ENCODE measurements at places on chromosomes 16 and 17.

DNA sequence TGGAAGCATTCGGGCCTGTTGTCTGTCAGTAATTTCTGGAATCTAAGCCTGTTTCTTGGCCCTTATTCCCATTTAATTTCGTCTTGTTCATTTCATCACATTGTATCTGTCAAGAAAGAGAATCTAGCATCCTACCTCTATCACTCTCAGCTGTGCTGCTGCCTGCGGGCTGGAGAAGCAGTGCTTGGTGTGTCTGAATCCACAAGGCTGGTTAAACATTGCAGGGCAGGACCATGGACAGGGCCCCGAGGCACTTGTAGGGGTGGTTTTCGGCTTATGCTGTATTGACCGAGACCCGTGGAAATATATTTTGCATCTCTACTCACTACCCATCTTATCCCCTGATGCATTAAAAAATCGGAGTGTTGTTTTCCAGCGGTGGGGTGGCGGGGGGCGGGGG is 3.1 kb downstream of the RAB11FIP4 start:
- peak; percentile 36 for DNase-seq

GRCh38 chr17:61247439-61247838 is 152.2 kb upstream of the TBX2 start:
- DNase-seq: no peak

DNA sequence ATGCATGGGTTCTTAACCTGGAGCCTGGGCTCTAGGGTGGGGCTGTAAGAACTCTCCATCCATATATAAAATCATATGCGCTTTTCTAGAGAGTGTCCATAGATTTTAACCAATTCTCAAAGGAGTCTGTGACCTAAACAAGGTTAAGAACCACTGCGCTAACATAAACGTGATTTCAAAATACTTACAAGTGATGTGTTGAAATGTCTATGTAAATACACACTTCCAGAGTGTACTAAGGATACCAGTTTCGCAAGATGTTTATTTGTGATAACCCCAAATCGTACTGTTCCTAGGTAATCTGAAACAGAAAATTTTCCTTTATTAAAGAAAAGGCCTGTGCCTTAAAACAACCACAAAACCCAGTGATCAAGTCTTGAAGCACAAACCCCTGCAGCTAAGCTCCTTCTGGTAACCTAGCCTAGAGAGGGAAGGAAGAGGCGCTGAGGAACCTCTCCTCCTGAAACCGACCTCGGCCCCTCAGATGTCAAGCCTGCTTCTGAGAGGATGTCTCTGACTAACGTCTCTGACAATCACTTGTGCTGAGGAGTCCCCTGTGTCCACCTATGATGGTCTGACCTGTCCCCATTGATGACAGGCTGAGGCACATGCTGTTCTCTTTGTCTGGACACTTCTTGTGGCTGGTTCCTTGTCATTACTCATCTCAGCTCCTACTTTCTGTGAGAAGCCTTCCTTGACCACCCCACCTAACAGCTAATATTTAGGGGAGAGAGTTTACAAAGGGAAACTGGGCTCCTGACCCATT is 32.2 kb downstream of the SNN start:
- DNase-seq: no peak

DNA sequence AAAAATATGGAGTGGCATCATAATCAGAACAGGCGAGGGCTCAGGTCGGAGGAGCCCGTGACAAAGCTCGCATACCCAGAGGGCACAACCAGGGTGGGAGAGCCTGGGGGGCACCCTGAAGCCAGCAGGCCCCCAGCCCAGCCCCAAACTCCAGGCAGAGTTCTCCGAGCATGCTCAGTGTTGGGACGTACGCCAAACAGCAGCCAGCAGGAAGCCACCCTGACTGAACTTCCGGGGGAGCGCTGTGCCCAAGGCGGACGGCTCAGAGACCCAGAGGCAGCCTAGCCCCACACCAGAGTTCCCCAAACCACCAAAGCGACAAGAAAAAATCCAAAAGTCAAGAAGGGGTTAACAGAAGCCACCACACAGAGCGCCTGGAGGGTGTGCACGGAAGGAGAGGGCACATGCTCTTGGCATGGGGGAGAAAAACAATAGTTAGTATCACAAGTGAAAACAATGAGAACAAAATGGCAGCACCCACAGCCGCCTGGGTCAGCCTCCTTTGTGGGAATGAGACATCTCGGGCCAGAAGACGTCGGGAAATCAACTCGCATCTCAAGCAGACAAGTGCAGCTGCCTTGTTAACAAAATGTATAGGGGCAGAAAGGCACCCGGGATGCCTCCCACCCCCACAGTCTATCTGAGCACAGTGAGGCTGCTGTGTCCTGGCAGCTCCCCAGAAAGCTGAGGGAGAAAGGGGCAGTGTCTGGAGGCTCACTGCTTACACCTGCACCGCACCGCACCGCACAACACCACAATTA is 11.9 kb downstream of the EXOC7 start:
- DNase-seq: no peak

DNA sequence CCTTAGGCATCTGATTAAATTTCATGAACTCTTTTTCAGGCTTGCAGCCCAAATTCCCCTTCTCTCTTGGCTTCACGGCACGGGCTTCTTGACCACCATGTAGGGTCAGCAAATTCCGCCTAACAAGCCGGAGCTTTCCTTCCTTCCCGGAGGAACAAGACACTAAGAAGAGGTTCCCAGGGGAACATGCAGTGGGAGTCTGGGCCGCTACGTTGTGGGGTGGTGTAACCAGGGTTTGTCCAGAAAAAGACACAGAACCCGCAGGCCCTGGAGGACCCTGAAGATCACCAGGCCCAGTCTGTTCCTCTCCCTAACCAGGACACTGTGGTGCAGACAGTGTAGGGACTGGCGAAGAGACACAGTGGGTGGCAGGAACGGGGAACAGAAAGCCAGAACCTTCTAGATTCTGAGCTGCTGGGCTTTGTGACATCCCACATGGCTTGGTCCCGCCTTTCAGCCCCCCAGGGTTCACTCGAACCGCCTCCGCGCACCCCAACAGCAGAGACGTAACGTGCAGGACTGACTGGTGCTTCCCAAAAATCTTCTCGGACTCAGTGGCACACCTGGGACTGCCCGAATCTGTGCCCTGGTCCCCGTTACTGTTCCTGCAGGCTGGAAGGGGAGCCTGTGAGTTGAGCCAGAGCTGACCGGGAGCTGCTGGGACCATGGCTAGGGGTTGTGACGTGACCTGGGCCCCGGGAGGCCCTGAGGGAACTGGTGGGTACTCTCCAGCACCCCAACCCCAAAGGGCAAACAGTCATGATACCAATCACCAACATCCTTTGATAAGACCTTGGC is 55.2 kb downstream of the TBC1D16 start:
- DNase-seq: no peak

GRCh38 chr17:82039695-82040299 is 2.3 kb upstream of the DCXR start:
- no peak for DNase-seq

- DNase-seq: no peak
Measured at GRCh38 chr16:16022683-16023064, 73.3 kb downstream of the ABCC1 start.

DNA sequence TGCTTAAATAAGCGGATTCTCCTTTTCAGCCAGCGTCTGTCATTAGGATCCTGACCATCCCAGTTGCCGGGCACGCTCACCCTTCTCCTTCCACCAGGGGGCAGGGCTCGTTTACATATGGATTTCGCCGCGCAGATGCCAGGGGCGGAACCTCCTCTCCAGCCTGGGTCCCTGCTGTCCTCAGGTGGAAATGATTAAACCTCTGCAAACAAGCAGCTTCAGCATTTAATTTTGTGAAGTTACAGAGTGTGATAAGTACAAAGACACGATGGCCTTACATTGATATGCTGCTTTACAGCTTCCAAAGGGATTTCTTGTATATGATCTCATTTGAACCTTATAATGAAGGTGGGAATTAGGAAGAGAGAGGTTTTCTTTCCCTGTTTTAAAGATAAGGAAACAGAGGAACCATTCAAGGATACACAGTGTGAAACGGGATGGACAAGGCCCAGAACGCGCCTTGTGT is 3.9 kb upstream of the KRT28 start:
- peak; percentile 71 for DNase-seq

DNA sequence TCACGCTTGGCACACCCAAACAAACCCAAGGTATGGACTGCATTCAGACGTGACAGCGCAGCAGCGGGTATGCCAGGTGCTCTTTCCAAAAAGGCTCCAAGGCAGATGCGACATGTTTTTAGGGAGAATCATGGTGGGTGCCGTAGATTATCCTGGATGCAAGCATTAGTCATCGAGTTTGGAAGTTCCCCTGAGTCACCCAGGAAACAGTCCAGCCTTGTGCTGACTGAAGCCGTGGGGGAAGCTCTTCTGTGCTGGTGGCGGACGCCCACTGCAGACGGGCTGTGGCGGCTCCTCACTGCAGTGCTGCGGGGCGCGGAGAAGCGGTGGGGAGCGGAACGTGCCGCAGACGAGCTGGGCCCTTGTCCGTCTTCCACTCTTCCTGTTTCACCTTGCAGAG is 13.9 kb downstream of the JPT2 start:
- no peak for DNase-seq

DNA sequence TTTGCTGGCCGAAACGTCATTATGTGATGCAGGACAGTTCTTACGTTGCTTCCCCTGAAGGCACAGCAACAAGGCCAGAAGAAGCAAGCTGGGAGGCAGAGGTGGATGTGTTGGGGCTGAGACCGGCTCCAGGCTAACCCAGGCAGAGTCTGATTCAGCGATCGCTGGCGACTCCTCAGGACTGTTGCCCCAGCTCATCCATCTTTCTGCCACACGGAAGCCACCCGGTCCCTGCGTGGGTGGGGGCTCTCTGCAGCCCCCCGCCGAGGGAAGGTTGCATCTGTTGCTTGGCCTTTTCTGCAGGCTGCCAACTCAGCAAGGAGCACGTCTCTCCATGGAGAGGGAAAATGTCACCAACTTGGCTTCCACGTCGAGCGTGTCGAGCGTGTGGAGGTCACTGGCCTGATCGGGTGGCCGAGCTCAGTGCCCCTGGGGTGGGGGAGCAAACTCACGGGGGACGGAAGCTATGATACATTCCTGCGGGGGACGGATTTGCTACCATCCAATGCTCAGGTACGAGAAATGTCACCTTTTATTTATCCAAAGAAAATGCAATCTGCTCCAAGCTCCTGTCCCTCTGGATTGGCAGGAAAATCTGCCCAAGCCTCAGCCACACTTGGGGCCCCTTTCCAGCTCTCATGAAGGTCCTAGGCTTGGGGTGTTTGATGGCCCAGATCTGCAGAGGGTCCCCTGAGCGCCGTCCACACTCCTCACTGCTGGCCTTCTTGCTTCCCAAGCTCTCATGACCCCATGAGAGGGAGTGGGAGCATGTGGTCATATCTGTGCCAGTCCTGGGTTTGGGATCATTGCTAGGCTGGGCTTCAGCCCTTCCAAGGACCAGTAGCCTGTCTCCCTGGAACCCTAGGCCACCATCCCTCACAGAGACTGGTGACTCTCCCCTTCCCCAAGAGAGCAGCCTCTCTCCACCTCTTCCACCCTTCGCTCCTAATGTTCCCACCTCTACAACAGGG is 69.4 kb downstream of the RPH3AL start:
- no peak for DNase-seq

- DNase-seq: no peak
Measured at GRCh38 chr16:3835089-3835602, 45.4 kb downstream of the CREBBP start.

- no peak for DNase-seq
Measured at GRCh38 chr16:73095885-73096421, 48.0 kb upstream of the ZFHX3 start.
